ENCODE measurements at places on chromosomes 1 and 21.

- no peak for DNase-seq
Measured at GRCh38 chr1:95653618-95654017, 419.6 kb downstream of the RWDD3 start.

GRCh38 chr21:37458669-37459276 is 92.2 kb downstream of the DYRK1A start:
- no peak for DNase-seq

DNA sequence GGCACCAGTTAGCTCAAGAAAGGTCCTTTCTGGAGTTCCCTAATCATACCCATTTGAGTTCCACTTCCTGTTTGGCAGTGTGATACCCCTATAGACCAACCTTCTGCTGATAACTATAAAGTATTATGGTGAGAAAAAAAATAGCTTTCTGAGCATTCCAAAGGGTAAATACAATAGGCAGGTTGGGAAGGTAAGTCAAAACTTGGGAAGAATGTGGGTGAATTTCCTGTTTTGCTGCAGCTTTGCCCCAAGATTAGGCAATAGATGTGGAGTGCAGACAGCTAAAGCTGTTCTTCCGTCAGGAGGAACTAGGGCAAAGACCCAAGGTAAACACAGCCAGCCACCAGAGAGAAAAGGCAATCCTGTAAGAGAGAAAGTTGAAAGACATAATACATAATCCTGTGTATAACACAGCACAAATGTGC is 49.9 kb upstream of the GUCA2A start:
- peak; percentile 32 for DNase-seq

DNA sequence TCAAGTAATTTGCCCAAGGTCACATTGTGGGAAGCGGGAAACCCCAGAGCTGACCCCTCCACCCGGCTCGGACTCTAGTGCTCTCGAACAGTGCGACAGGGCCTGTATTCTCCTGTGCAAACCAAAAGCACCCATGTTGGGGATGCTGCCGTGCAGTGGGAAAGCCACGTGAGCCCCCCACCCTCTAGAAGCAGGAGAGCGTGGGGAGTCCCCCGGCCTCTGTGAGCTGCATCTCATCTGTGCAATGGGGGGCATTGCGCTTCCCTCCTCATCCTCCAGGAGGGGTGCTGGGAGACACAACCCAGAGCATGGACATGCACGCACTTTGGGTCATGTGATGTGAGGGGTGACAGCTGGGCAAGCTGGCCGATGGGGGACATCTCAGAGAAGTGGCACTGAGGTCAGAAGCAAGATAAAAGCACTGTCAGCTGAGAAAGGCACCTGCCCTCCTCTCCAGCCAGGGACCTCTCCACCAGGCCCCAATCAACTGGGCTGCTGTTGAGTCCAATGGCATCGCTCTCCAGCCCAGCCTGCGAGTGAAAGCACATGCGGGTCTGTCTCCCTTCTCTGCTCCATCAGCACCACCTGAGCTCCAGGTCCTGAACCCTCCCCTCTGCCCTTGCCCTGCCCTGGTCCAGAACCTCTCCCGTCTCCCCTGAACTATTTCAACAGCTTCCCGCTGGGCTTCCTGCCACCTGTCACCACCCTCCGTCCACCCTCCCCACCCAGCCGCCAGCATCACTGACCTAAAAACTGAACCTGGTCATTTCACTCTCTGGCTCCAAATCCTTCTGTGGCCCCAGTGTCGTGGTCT is 76.4 kb upstream of the IFFO2 start:
- DNase-seq = no peak

DNA sequence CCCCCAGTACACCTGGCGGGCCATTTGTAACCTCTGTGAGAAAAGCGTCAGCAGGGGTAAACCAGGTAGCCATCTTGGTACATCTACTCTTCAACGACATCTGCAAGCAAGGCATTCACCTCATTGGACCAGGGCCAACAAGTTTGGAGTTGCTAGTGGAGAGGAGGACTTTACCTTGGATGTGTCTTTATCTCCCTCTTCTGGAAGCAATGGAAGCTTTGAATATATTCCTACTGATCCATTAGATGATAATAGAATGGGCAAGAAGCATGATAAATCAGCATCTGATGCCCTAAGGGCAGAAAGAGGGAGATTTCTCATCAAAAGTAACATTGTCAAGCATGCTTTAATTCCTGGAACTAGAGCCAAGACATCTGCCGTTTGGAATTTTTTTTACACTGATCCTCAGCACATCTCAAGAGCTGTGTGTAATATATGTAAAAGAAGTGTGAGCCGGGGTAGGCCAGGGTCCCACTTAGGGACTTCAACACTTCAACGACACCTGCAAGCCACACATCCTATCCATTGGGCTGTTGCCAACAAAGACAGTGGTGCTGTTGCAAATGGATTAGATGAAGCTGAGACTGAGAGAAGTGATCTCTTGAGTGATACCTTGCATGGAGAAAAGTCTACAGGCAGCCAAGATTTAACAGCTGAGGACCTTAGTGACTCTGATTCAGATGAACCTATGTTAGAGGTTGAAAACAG is 2.7 kb downstream of the ZBED6 start:
- peak; percentile 42 for DNase-seq

GRCh38 chr1:161020509-161021164 is at the start of gene F11R:
Gene F11R (minus strand): TSS chr1:161021152. CDS start chr1:161021073, 79 bp downstream.
- peak; percentile 55 for DNase-seq

DNA sequence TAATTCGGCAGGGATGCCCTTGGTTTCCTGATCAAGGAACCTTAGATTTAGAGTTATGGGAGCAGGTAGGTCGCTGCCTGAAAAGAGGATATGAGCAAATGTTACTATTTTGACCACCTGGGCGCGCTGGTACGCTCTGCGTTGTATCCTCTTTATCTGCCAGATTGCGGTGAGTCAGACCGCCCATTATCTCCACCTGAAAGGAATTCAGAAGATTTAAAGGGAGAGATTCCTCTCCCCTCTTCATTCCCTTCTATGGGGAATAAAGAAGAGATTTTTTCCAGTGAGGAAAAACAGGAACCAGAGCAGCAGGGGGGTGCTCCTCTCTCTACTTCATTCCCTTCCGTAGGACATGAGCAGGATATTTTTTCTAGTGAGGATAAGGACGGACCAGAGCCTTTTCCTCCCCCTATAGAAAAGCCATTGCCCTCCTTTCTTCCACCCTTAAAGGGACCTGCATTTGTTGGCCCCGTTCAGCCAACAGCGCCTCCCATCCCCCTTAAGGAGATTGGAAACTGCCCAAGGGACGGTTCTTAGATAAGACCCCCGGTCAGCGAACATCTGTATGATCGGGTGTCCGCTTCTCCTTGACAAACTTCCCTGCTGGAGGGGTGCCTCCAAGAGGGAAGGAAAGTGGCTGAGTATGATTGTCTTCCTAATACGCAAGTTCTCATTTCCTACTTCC is 34.1 kb downstream of the CLCA1 start:
- DNase-seq = peak; percentile 39

DNA sequence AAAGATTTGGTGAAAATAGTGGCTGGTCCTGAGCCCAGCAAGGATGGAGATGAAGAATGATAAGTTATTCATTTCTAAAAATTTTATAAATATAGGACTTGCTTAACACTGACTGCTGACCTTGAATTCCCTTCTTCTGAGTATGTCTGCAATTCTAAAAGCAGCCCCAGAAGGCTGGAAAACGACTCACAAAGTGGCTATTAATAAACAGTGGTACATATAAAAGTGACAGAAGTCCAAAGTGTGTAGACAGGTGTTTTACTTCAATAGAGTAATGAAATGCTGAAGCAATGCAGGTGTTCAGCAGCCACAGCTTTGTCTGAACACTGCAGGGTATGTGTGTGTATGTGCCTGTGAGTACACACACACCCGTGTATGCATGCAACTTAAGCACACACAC is 219.0 kb upstream of the NRIP1 start:
- DNase-seq = no peak

DNA sequence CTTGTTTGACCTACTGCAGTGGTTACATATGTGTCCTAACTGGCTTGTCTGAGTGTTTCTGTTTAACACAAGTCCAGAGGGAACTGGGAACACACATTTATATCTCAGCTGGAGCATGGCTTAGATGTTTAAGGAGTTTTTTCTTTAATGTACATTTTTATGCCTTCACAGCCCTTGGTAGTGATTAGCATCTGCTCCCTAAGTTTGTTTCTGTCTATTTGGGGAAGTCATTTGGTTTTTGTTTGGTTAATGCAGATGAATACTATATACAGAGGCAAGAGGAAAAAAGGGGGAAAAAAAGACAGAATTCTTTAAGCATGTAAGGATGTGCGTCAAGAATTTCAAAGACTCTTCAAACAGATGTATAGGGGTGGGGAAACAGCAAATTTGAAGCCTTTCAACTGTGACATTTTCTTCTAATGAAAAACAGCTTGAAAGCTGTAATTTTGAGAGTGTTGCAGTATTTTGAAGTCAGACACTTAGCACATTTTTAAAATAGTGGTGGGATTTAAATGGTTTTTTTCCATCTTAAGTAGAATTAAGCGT is 15.4 kb downstream of the MACO1 start:
- DNase-seq = no peak

GRCh38 chr1:204478172-204478899 is 16.3 kb downstream of the PIK3C2B start:
- DNase-seq = no peak

DNA sequence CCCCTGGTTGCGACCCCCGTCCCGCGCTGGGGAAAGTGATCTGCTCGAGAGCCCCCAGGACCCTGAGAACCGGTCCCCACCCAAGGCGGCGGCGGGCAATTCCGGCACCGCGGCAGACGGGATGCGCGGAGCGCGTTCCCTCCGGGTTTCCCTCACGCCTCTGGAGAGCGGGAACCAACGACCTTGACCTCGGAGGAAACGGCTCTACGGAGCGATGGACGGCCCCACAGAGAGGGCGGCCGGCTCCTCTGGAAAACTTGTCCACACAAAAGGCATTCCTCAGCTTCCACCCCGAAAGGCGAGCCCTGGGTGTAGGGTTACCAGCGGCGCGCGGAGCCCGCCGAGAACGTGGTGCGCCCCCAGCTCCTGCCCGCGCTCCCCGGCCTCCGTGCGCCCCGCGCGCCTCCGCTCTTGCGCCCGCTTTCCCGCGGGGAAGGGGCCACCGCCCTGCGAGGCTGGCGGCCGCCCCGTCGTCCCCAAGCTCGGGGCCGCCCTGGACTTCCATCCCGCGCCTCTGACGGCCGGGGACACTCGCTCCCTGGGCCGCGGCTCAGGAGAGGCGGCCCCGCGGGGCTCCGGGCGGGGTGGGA is 391 bp upstream of the KIAA1614 start:
- DNase-seq = no peak

DNA sequence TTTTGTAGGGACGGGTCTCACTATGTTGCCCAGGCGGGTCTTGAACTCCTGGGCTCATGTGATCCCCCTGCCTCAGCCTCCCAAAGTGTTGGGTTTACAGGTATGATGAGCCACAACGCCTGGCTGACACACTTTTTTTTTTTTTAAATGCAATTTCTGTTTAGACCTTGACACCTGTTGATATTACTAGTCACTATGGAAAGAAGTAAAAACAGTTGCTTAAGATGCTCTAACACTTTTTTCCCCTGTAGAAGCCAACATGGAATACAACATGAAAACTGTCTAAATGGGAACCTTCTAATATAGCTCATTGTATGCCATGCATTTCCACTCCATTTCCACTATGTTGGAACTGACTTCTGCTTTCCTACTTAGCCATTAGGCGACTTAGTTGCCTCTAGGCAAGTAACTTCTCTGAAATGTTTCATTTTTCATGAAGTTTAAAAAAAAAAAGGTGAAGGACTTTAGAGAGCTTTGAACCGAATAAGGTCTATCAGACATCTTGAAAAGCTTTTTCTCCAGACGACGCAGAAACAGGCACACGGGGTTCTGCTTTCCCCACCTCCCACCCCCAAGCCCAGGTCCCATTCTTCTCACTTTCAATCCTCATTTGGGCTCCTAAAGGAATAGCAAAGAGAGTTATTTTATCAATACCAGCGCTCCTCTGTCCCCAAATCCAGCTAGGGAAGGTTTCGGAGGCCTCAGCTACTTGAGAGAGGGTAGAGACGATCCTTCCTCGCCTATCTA is 648 bp upstream of the DR1 start:
- no peak for DNase-seq

GRCh38 chr21:28982637-28983036 is 10.0 kb downstream of the LTN1 start:
- no peak for DNase-seq

GRCh38 chr1:210792250-210793102 is 341.5 kb downstream of the KCNH1 start:
- no peak for DNase-seq

GRCh38 chr1:218711884-218712674 is 366.9 kb downstream of the TGFB2 start:
- peak; percentile 20 for DNase-seq

DNA sequence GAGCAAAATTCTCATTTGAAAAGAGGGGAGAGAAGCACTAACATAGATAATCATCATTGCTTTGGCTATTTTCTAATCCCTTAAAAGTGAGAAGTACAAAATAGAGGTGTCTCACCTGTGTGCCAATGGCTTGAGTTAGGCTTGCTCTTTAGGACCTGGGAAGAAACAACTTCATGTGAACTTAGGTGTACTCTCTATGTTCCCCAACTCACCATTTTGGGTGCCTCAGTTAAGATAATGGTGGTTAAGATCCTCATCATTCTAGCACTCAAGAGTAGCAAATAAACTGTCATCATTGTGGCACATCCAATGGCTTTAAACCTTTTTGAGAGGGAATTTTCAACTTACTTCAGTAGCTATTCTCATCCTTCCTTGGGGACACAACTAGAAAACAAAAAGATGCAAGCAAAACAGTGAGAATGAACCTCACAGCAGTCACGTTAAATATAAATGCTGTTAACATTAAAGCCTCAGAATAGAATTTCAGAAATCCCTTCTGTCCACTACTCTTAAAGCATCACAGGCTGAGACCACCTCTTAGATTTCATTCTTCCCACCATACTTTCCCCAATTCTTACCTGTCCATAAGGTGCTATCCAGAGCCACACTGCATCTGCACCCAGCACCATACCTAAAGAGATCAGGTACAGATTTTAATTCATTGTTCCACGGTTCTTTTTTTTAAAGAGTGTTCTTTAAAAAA is 1.2 kb downstream of the GAS5 start:
- no peak for DNase-seq

DNA sequence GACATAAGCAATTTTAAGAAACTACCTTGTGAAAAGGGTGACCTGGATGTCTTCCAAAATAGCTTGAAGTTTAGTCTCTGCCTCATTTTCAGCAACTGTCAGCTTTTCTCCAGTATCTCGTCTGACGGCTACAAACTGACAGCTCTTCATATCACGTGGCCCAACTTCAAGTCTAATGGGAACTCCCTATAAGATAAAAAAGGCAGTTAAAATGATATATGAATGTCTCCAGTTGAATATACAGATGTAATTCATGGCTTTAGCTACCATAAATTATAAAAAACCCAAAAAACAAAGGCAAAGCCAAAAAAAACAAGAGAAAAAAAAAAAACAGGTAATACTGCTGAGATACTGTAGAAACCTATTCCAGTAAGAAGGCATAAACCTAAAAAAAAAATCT is 44.9 kb upstream of the SLC30A10 start:
- DNase-seq = no peak

DNA sequence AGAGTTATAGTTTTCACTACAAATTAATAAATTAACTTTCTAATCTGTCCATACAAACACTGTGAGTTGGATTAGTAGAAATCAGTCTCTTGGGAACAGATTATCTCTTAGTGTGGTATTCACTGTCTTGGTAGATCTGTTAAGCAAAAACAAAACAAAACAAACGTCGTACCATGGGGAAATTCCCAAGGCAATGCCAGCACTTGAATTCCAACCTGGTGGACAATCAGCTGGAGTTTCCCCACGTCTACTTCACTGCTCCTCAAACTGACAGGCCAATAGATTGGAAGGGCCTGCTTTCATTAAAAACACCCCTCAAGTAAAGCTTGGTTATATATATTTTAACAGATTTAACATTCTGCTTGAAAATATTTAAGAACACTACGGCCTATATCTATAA is 31.9 kb downstream of the GDAP2 start:
- DNase-seq = no peak

Data from left cardiac atrium (tissue), 4 donors.